ENCODE measurements at places on chromosomes 7 and 10.

GRCh38 chr7:45874408-45875131 is 1.7 kb upstream of the CCDC201 start:
- DNase-seq = peak; percentile 94

GRCh38 chr10:47326306-47326926 is 4.2 kb downstream of the GDF2 start:
- DNase-seq = no peak

DNA sequence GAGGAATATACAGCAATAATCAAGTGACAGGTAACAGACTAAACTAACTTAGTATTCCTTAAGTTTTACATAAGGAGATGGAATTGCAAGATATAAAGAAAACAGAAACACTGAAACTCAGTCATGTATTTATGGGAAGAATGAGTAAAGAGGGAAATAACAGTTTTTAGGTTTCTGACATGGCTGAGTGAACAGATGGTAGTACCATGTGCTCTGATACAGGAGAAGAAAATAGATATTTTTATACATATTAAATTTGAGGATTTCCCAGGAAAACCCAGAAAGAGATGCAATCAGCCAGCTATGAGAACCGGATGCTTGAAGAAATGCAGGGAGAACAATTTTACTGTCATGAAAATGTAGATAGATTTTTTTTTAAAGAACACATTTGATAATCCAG is 669.5 kb upstream of the GRM3 start:
- no peak for DNase-seq

GRCh38 chr7:51256209-51256781 is 60.3 kb downstream of the COBL start:
- DNase-seq = no peak

DNA sequence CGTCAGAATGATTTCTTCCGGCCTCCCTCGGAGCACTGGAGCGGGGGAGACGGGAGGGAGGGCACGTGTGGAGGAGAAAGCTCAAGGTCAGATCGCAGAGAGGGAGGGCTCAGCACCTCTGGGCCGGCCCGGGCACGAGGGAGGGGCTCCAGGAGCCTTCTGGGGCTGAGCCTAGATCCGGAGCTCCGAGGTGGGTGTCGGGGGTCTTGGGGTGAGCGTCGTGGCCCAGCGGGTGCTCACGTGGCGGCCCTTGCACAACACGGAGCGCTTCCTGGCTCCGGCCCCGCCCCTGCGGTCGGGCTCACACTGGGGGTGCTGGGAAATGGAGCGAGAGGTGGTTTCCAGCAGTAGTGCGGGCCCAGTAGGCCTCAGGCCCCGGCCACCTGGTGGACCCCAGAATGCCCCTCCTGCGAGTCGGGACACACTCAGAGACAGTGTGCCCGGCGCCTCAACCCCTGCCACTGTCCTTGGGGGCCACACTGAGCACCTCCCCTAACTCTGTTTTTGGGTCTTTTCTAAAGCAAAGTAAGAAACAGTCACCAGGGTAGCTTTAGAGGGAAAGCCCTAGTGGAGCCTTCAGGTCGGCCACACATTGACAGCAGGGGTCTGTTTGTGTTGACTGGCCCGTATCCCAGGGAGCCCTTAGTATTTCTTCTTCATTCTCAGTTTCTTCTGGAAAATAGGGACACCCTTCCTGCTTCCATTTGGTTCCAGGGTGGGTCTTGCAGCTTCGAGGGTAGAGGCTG is 798 bp downstream of the PPIF start:
- peak; percentile 69 for DNase-seq
